Stimulated activated CD8-positive, alpha-beta memory T cell treated with anti-CD3 and anti-CD28 coated beads, Interleukin-15, amount 100 ng/mL, for 48 hours (primary cell): ENCODE measurements at places on chromosomes 1 and 21.

- no peak for DNase-seq
Measured at GRCh38 chr21:45112371-45112770, 38.0 kb downstream of the ADARB1 start.

GRCh38 chr21:36846631-36847030 lies 119.8 kb downstream of the HLCS start:
- no peak for DNase-seq

DNA sequence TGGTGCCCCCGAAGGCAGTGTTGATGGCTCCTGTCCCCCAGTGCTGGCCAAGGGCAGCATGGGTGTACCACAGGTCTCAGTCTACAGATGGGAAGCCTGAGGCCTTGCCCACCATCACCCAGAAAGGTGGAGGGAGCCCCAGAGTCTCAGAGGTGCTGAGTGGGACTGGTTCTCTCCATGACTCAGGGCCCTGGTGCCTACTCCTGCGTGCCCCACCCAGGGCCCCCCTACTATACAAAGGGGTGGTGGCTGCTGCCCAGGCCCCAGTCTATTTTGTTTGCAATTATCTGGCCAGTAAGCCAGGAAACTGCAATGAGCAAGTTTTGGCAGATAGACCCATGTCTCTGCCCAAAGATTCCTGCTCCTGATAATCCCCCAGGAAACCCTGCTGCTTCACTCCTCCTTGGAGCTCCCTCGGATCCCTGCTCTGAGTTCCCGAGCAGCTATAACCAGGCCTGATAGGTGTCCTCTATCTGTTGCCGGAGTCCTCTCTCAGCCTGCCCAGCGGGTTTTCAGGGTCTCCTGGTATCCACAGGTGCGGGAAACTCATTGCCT lies 41.7 kb downstream of the EDN2 start:
- no peak for DNase-seq

GRCh38 chr1:88341447-88341846 lies 342.6 kb upstream of the PKN2 start:
- no peak for DNase-seq

DNA sequence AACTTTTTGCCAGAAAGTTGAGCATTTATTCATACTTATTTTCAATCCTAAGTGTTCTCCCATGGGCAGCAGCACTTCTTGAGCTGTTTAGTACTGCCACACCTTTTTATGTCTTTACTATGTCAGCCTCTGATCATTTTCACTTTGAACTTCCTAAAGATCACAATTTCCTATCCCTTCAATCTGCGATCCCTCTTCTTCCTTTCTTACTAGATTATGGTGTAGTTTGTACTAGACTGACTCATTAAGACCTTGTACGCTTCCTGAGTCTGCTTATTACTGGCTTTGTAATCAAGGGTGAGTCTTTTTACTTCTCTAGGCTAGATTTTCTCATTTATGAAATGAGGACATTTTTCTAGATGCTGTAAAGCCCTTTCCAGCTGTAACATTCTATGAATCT lies 55.1 kb downstream of the LRIG2 start:
- DNase-seq: no peak

- no peak for DNase-seq
Measured at GRCh38 chr1:214377886-214378285, 96.9 kb downstream of the SMYD2 start.

- DNase-seq: peak; percentile 77
Measured at GRCh38 chr1:212700223-212700891, 717 bp upstream of the BATF3 start.

- no peak for DNase-seq
Measured at GRCh38 chr1:226362891-226363447, 44.9 kb downstream of the PARP1 start.

DNA sequence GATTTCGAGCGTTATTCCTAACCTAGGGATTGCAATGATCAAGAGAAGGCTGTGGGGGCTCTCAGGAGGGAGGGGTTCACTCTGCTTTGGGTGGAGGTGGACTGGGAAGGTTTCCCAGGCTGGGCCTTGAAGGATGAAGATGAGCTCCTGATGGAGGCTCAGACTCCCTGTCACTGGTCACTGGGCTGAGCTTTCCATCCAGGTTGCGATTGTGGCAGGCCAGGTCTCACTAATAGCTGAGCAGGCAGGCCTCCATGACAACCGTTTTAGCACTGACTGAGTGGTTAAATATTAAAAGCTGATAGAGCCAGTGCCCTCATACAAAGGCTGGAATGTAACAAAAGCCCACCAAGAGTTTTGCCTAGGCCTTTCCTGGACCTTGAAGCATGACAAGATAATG lies 36.2 kb upstream of the EFCAB14 start:
- DNase-seq: no peak

DNA sequence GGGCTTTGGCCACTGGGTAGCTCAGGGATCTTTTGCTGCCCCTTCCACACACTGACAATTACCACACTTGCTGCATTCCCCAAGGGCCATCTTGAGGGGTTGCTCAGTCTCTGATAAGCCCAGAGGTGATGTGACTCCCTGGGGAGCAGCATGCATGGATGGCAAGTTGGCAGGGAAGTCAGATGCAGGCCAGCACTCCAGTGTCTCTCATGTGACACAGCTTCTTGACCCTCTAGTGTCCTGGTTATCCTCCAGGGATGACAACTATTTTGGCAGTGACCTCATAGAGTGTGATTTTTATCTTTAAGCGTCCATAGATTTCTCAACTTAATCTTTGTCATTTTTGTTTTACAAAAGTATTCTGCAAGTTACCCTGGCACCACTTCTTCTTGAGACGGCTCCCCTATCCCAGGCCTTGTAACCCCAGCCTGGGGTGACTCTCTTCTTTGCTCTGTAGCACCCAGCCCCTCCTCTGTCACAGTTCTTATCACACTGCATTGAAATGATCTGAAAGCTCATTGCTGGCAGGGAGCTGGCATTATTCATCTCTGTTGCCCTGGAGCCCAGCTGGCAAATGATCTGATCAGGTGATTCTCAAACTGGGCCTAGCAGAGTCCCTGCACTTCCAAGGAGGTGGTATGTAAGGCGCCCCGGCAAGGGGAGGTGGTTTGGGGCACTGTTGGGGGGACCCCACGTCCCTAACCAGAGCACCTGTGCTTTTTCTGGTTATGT lies 72.6 kb downstream of the TENT5C start:
- DNase-seq: no peak

DNA sequence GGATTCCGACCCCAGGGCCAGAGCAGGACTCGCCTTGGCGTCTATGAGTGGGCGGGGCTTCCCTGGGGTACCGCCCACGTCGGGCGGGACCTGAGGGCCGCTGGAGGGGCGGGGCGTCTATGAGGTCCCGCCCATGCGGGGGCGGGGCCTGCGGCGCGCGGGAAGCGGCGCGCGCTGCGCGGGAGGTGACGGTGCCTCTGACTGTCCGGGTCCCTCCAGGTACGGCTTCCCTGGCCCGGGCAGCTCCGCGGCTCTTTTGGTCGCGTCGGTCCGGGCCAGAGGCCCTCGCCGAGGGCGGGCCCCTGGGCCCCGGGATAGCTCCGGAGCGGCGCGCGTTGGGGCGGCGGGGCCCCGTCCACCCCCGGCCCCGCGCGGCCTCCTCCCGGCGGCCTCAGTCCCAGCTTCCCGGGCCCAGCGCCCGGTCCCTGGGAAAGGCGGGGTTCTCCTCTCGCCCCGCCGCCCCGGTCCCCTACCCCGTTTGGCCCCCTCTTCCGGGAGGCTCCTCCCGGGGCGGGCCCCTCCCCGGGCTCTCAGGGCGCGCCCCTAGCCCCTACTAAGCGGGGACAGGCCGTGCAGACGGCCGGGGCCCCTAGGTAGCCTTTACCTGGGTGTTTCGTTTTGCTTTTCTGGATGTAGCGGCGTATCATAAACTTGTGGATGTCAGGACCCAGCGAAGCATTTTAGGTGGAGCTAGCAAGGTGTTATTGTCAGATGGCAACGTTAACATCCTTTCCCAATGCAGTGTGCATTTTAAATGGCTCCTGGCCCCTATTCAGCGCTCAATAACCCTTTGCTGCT lies at the start of gene CHAF1B:
CHAF1B (plus strand) TSS at position 160 of the 798 bp plus-strand sequence. CDS start 745 bp downstream, outside the sequence.
- peak; percentile 75 for DNase-seq

DNA sequence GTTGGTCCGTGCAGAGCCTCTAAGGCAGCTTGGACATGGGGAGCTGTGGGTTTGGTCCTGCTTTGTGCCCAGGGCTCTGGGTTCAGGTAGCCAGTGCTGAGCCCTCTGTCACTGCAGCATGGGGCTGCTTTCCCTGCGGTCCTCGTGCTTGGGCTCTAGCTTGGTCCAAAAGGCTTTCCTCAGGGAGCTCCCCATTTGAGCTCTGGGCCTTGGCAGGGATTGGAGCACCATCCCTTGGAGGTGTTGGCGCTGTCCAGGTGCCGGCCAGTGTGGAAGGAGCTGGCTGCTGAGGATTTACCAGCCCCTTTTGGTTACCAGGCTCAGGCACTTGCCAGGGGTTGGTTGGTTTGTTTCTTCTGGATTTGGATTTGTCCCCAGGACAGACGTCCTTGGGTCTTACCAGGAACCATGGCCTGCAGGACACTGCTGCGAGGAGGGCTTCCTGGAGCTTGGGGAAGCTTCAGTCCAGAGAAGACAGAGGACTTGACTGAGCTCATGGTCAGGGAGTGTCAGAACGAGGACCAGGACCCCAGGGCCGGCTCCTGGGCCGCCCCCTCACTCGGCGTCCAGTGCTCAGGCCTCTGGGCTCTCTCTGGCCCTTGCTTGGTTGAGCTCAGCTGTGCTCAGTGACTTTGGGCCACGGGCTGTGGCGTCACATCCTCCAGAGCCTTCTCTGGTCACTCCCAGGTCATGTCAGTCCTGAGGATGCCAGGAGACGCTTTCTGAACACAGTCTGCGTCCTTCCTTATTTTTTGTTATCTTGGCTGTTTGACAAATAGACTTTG lies 224.7 kb downstream of the CAMTA1 start:
- no peak for DNase-seq

GRCh38 chr1:233844692-233845091 lies 59.8 kb upstream of the SLC35F3 start:
- no peak for DNase-seq

GRCh38 chr1:1360506-1361169 lies 2.3 kb upstream of the MXRA8 start:
- no peak for DNase-seq

GRCh38 chr1:9721606-9722377 lies 70.3 kb downstream of the PIK3CD start:
- peak; percentile 64 for DNase-seq

GRCh38 chr1:1116701-1117468 lies 996 bp upstream of the C1orf159 start:
- DNase-seq: peak; percentile 31

DNA sequence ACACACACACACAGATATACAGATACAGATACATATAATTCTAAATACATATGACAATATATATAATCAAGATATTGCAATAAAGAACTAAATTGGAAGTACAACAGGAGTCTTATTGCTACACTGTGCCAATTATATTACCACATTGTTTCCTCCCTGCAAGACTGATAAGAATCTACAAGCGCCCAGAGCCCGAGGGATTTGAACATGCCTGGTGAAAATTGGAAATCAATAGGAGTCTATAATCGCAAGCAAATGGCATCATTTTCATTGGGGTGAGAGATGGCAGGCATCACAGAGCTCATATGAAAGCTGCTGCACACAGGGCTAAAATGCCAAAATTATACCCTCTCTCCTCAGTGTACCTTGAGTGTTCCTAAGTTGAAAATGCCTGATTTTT lies 152.9 kb upstream of the PTBP2 start:
- no peak for DNase-seq

DNA sequence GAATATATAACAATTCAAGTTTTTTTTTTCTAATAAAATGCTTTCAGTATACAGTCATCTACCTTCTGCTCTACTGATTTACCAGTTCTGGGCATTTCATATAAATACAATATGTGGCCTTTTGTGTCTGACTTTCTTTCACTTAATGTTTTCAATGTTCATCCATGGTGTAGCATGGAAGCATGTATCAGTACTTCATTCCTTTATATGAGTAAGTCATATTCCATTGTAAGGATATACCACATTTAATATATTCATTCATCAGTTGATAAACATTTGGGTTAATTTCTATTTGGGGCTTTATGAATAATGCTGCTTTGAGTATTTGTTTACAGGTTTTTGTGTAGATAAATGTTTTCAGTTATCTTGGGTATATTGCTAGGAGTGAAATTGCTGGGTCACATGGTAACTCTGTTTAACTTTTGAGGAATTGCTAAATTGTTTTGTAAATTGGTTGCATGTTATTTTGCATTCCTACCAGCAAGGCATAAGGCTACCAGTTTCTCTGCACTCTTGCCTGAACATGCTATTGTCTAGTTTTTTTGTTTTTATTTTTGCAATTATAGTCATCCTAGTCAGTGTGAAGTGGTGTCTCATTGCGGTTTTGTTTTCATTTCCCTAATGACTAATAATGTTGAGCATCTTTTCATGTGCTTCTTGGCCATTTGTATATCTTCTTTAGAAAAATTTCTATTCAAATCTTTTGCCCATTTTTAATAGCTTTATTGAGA lies 206.1 kb downstream of the TM2D1 start:
- DNase-seq: no peak

GRCh38 chr1:19852036-19852435 lies 30.2 kb upstream of the OTUD3 start:
- no peak for DNase-seq
